ENCODE measurements at places on chromosomes 5 and 9. TPM values are rescaled to one million over a fixed set of nuclear protein-coding genes. Genes with fewer than 3 reads are reported as not detected.

DNA sequence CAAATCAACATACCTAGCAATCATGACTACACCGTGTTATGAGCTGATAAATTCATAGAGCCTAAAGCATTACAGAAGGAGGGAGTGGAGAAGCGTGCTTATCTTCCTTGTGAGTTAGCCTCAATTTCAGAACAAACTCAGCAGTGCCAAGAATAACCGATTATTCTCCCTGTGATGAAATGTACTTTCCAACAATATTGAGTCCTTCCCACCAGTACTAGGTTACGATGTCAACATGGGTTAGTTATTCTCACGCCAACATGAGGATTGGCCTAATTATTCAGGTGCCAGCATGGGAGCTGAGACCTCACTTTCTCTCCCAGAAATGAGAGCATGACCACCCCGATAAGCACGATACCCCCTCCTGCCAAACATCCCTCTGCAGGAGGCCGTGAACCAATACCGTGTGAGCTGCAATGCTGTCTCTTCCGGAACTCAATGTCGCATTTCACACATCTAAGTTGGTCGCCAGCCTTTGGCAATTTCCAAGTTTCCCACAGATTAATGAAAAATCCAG lies 193.7 kb downstream of the ENC1 start:
- DNase-seq, result no peak
- H3K27ac ChIP-seq, result no peak overlapping the region
- H3K4me3 ChIP-seq, result no peak overlapping the region
- H3K36me3 ChIP-seq, result no peaks in the 10 kb centered on the region

Gene ABLIM3
- not detected for total RNA-seq

- no peak overlapping the region for H3K27ac ChIP-seq
- no peaks in the 10 kb centered on the region for H3K36me3 ChIP-seq
- no peaks in the 10 kb centered on the region for H3K27me3 ChIP-seq
- H3K4me3 ChIP-seq, result no peak overlapping the region
- no peak for DNase-seq
These were observed 391.9 kb upstream of the PRR16 start for GRCh38 chr5:120072068-120072761.

GRCh38 chr9:136799854-136800657 lies 3.9 kb downstream of the CCDC183 start:
- peak; percentile 81 for DNase-seq
- H3K36me3 ChIP-seq, result no peaks in the 10 kb centered on the region
- H3K4me1 ChIP-seq, result peaks cover 5% of the 10 kb centered on the region
- peak overlapping the region; percentile 60 for H3K4me3 ChIP-seq

- no peak overlapping the region for H3K27ac ChIP-seq
- no peaks in the 10 kb centered on the region for H3K36me3 ChIP-seq
- H3K4me3 ChIP-seq, result no peak overlapping the region
- peaks cover 6% of the 10 kb centered on the region for H3K27me3 ChIP-seq
- no peak for DNase-seq
- no peaks in the 10 kb centered on the region for H3K4me1 ChIP-seq
These were observed 47.7 kb upstream of the BOD1 start for GRCh38 chr5:173664154-173664526.

DNA sequence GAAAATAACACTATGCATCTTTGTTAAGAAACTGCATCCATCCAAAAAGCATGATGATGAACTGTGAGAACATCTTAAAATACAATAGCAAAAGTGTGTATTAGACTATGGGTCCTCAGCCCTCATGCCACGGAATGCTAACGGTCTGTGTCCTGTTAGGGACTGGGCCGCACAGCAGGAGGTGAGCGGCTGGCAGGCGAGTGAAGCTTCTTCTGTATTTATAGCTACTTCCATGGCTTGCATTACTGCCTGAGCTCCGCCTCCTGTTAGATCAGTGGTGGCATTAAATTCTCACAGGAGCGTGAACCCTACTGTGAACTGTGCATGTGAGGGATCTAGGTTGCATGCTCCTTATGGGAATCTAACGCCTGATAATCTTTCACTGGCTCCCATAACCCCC lies 129.8 kb downstream of the NXNL2 start:
- H3K4me1 ChIP-seq, result no peaks in the 10 kb centered on the region
- no peak overlapping the region for H3K4me3 ChIP-seq
- DNase-seq, result no peak
- H3K27ac ChIP-seq, result no peak overlapping the region
- H3K27me3 ChIP-seq, result peaks cover 5% of the 10 kb centered on the region

Gene CTSV
- 0.47 TPM for total RNA-seq

GRCh38 chr9:95611354-95611753 lies 94.6 kb upstream of the PTCH1 start:
- no peak overlapping the region for H3K4me3 ChIP-seq
- no peaks in the 10 kb centered on the region for H3K4me1 ChIP-seq
- H3K27me3 ChIP-seq, result peaks cover 13% of the 10 kb centered on the region
- no peak for DNase-seq

Gene DIMT1
- total RNA-seq, result 30.8 TPM

Gene FABP6
- total RNA-seq, result not detected

GRCh38 chr9:34484678-34485077 lies 26.1 kb downstream of the DNAI1 start:
- peaks cover 13% of the 10 kb centered on the region for H3K27me3 ChIP-seq
- H3K4me1 ChIP-seq, result no peaks in the 10 kb centered on the region
- no peak for DNase-seq
- H3K27ac ChIP-seq, result no peak overlapping the region
- no peaks in the 10 kb centered on the region for H3K36me3 ChIP-seq

- no peak overlapping the region for H3K27ac ChIP-seq
- no peak for DNase-seq
- no peaks in the 10 kb centered on the region for H3K36me3 ChIP-seq
- no peaks in the 10 kb centered on the region for H3K27me3 ChIP-seq
- no peaks in the 10 kb centered on the region for H3K4me1 ChIP-seq
These were observed 540.9 kb upstream of the WWC1 start for GRCh38 chr5:167750586-167750985.

Gene CSF2
- 41.4 TPM for total RNA-seq

DNA sequence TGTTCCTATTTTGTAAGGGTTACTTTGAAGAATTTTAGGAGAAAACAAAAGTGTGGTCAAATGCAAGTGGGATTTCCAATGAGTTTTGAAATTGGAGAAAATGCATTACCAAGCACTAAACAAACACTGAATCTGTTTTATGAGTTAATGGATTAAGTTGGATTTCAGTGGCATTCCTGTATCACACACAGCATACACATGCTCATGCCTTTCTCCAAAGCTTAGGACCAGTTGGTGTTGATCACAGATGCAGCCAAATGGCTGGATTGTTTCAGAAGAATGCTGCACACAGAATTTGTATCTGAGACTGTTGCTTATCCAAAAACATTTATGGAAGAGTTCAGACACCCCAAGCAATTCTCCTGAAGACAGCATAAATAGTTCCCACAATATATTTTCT lies 611.1 kb downstream of the ACTL7B start:
- no peak for DNase-seq
- H3K27me3 ChIP-seq, result no peaks in the 10 kb centered on the region
- no peak overlapping the region for H3K4me3 ChIP-seq
- H3K4me1 ChIP-seq, result no peaks in the 10 kb centered on the region

DNA sequence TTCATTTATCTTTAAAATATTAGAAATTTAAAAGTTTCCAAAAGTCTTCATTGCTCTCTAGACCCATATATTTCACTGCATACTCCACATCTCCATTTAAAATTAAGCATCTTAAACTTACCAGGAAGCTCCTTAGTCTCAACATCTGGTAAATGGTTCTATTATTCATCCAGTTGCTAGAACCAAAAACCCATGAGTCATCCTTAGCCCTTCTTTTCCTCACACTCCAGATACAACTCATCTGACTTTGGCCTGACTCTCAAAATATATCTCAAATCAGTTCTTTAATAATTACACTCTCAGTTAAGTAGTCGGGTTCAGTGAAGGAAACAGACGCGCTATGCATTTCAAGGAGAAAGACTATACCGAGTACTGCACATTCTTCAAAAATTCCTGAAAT lies 110.2 kb upstream of the COX7C start:
- no peak overlapping the region for H3K27ac ChIP-seq
- no peak for DNase-seq
- no peaks in the 10 kb centered on the region for H3K36me3 ChIP-seq
- H3K4me3 ChIP-seq, result no peak overlapping the region
- no peaks in the 10 kb centered on the region for H3K27me3 ChIP-seq

DNA sequence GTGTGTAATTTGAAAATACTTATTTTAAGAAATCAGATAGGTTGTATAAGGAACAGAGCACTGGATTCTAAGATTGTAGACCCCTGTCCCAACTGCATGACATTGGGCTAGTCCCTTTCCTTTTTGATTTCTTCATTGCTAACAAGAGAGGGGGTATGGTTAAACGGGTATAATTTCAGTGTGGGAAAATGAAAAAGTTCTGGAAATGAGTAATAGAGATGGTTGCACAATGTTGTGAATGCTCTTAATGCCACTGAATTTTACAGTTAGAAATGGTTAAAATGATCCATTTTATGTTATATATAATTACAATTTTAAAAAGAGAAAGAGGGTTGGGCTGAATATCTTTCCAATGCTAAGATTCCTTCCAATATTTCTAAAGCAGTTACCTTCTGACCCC lies 103.3 kb upstream of the LHFPL2 start:
- no peaks in the 10 kb centered on the region for H3K36me3 ChIP-seq
- H3K4me3 ChIP-seq, result no peak overlapping the region
- DNase-seq, result no peak

GRCh38 chr5:10946050-10946449 lies 185.0 kb upstream of the DAP start:
- no peak for DNase-seq
- no peak overlapping the region for H3K4me3 ChIP-seq
- peaks cover 14% of the 10 kb centered on the region for H3K27me3 ChIP-seq
- H3K36me3 ChIP-seq, result no peaks in the 10 kb centered on the region
- no peaks in the 10 kb centered on the region for H3K4me1 ChIP-seq

Gene FOXD4
- total RNA-seq, result 0.22 TPM

- no peaks in the 10 kb centered on the region for H3K36me3 ChIP-seq
- no peak overlapping the region for H3K27ac ChIP-seq
- peaks cover 18% of the 10 kb centered on the region for H3K27me3 ChIP-seq
- no peak overlapping the region for H3K4me3 ChIP-seq
These were observed 32.7 kb downstream of the HRH2 start for GRCh38 chr5:175690586-175690985.

Gene FCN1
- total RNA-seq, result not detected

Data from natural killer cell treated with Interleukin-12 subunit alpha and Interleukin-12 subunit beta and Interleukin-15 and Interleukin-18, amount 100 ng/mL, for 72 hours (primary cell).